ENCODE measurements at places on chromosomes 13 and 19.

- DNase-seq = no peak
These were observed 592.0 kb upstream of the SLITRK5 start for GRCh38 chr13:87078947-87079795.

DNA sequence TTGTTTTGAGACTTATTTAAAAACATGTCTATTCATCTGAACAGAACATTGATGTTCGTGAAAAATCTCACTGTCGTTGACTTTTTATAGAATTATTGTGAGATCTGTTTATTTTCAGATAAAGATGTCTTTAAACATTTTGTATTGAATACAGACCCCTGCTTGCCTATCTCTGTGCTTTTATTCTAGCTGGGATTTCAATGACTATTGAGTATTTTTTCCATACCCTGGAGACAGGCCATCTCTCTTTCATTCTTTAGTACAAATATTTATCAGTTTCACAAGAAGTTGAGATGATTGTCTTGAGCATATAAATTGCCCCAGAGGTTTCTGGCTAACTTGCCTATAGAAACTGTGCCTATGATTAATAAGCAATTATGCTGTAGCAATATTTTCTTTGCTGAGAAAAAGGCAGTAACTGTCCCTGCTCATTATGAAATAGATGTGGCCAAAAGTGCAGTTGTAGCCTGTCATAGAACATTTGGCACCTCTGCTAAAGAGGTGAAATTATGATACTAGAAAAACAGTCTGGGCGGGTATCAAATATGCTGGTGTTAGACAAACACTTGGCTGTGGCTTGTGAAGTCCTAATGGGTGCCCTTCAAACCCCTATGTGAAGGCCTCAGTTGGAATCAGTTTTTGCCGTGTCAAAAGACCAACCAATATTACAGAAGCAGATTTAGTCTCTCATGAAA, 360.6 kb downstream of the HS6ST3 start:
- DNase-seq = no peak

DNA sequence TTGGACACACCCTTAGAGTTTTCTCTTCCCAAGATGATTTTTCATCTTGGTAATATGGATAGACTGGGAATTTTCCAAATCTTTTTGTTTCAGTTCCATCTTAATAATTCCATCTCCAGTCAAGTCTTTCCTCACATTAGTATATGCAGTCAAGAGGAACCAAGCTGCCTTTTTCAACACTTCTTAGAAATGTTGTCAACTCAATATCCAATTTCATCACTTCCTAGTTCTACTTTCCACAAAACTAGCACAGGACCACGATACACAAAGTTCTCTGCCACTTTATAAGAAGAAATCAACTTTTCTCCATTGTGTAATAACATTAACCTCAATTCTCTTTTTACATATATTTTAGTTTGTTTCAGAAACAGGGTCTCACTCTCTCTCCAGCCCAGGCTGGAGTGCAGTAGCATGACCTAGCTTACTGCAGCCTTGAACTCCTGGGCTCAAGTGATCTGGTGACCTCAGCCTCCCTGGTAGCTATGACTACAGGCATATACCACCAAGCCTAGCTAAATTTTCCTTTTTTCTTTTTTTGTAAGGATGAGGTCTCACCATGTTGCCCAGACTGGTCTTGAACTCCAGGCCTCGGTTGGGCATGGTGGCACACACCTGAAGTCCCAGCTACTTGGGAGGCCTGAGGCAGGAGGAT, 15.5 kb downstream of the ZNF443 start:
- peak; percentile 48 for DNase-seq

- DNase-seq = no peak
These were observed 4.8 kb upstream of the CEACAM16 start for GRCh38 chr19:44694184-44694579.

- no peak for DNase-seq
These were observed 24.1 kb upstream of the PSG7 start for GRCh38 chr19:42961119-42961518.

GRCh38 chr19:42323473-42323851, 2.0 kb upstream of the MEGF8 start:
- no peak for DNase-seq

GRCh38 chr19:4246767-4247593, at the start of gene YJU2:
YJU2 (plus strand) TSS chr19:4247080; CDS start chr19:4247147, 67 bp downstream.
- peak; percentile 100 for DNase-seq

DNA sequence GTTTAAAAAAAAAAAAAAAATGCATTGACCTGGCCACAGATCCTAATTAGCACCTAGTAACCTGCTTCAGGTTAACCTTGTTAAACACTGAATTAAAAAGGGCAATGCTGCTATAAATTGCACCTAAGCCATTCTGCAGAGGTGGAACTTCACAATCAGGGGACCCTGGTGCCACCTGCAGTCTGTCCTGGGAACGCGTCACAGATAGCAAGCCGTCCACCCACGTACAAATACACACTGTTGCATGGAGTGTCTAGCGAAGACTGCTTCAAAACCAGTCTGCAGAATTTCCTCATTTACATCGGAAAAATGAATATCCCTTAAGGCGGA, 169.3 kb downstream of the COL4A1 start:
- no peak for DNase-seq

- DNase-seq = no peak
These were observed 44.0 kb downstream of the FLT3 start for GRCh38 chr13:28056426-28056825.

DNA sequence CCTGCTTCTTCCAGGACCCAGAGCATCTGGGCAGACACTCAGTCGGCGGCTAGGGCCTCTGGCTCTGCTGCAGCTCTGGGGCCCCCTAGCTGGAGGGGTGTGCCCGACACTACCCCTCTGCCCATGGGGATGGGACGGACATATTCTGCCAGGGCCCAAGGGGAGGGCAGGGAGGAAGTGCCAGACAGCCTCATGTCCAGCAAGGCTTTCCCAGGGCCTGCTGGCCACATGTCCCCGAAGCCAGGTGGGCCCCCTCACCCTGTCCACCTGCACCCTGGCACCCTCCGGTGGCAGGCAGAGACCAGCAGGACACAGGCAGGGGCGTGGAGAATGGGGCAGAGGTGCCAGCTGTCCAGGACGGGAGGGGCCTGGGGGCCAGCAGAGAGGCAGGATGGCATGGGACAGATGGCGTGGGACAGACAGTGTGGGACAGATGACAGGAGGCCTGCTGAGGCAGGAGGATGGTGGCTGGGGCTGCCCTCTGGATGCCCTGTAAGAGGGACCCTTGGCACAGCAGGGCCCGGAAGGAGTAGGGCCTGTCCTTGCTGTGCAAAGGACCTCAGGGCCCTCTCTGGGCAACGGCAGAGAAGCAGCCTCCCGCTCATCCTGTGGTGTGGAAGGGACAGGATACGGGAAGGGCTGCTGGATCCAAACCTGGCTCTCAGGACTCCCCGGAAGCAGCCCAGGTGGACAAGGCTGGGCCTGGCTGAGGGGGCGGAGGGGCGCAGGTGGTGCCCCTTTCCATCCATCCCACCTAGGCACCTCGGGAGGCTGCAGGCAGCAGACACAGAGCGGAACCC, 29.1 kb downstream of the CEBPG start:
- DNase-seq = no peak

DNA sequence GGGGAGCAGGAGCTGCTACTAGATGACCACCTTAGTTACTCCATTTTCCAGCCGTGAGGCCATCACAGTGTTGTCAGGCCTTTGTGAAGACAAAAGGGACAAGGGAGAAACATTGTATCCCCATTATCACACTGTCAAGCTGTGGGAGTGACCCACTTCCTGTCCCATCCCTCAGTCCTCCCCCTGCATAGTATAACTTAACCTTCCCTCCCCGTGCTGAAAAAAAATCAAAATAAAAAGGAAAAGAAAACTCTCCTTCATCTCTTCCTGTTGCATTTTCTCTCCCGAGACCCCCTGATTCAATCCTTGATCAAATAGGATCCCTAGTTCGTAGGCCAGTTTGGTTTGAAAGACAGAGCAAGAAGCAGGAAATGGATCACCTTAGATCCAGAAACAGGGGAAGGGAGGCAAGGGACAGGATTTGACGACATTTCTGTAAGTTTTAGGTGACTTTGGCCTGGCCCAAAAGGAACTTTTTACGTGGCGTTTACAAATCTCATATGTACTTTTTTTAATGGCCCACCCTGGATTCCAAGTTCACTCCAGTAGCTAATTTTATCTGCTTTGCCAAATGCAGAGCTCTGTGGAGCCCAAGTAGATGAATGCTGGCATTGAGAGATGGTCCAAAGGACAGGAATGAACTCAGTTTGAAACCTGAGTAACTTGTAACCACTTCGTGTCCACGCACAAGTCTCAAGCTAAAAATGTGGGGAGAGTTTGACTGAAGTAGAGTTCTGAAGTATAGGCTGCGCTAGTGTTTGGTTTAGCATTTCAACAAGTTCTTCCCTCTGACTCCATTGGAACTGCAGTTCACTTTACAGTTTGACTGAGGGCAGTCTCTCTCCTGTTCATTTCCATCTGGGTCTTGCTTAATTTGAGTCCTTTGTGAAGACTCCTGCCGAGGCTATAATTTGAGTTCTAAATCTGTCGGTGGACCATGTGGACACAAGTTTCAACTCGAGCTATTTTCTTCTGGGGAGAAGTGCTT, 16.6 kb upstream of the GATAD2A start:
- peak; percentile 29 for DNase-seq

GRCh38 chr13:51588406-51588949, 4.2 kb downstream of the WDFY2 start:
- no peak for DNase-seq

DNA sequence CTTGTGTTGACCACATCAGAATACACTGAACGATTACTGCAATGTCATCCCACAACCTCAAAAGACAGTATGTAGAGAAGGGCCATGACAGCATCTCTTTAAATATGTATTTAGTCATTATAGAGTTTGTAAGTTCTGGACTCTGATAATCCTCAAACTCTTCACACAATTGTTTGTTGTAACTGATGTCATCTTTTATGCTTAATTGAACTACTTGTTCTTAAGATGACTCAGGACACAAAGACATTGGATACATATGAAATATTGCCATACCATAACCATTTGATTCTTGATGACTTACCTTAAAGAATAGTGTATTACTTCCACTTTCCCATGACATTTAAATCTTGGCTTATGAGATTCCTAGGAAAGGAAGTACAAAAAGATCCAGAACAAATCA, 347.6 kb downstream of the KLF5 start:
- no peak for DNase-seq

DNA sequence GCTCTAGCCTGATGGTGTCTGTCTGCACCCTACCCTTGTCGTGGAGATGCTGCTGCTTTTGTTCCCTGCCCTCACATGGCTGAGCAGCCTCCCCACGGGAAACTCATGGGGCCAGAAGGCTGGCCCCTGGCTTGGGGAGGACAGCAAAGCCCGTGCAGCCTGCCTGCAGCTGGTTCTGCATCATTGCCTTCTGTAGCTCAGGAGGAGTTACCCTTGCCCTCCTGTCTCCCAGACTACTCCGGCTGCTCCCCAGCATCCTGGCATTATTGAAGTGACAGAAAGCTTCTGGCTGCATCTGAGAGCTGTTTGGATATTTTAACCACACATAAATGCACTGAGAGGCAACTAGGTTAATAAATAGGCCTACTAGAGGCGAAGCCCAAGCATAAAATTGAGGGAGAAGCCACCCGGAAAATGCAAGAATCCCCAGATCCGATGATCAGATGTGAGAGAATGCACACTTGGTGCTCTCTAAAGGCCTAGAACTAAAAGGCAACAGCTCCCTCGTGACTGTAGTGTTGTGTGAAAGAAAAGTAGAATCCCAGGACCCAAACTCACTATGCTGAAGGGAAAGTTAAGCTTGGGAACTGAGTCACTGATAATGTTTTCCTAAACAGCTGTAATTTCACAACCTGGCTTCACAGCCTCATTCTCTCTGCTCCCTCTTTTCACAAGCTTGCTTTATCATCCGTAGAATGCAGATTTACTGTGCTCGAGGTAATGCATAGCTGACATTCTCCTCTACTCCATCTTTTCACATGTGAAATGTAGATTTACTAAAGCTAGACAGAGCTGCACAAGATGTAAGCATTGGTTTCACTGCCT, 110.8 kb downstream of the TNFRSF19 start:
- DNase-seq = no peak

GRCh38 chr13:60229708-60230272, 66.1 kb upstream of the DIAPH3 start:
- no peak for DNase-seq

- DNase-seq = no peak
These were observed 23.4 kb downstream of the ESD start for GRCh38 chr13:46773541-46773940.

DNA sequence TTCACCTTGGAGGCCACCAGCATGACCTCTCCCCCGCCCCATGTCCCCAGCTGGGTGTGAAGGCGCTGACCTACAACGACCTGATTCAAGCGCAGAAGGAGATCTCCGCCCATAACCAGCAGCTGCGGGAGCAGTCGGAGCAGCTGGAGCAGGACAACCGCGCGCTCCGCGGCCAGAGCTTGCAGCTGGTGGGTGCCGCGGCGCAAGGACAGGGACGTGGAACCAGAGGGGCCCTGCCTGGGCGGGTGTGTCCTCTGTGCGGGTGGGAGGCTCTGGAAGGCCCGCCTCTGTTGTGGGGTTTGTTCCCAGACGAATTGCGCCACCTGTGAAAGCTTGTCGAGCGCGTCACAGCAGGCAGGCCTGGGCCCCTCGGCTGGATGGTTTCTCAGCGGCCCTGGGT, 22.3 kb downstream of the PLEKHJ1 start:
- peak; percentile 34 for DNase-seq

- DNase-seq = no peak
These were observed 1066.6 kb upstream of the SLC10A2 start for GRCh38 chr13:104132849-104133248.

- no peak for DNase-seq
These were observed 122.5 kb downstream of the STK24 start for GRCh38 chr13:98454389-98454881.

- DNase-seq = no peak
These were observed 14.6 kb downstream of the AP3D1 start for GRCh38 chr19:2136796-2137195.

DNA sequence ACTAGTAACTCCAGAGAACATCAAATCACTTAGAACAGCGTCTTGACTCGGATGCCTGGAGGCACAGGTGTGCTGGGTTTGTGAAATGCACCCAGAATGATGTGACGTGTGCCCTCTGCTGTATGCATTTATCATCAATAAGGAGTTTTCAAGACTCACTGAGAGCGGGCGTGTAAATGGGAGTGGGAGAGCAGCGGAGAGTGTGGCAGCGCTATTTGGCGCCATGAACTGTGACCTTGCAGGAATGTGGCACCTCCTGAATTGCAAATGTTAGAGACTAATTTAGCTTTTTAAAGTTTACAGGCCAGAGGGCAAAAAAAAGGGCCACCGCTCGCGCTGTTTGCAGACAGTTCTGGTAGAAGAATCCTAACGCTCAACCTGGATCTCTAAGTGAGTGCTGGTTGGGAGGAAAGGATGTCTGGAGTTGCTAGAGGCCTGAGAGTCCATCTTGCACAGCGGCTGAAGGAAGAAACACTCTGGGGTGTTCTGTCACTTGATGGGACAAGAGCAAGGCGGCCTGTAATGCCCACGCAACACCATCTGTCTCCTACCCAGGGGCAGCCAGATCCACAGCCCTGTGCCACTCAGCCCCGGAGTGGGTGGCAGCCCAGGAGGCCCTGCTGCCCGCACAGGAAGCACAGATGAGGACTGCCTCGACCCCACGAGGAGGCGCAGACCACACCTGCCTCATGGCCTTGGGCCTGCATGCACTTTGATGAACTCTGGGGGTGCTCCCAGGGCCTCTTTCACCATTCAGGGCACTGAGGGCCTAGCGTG, 19.7 kb downstream of the RANBP3 start:
- no peak for DNase-seq

Measured in MV-4-11 (cell line).